ENCODE measurements at places on chromosomes 4 and X.

GRCh38 chrX:133745349-133745748, 240.0 kb downstream of the GPC3 start:
- no peak for DNase-seq

GRCh38 chr4:138310498-138310897, 68.3 kb upstream of the SLC7A11 start:
- no peak for DNase-seq

DNA sequence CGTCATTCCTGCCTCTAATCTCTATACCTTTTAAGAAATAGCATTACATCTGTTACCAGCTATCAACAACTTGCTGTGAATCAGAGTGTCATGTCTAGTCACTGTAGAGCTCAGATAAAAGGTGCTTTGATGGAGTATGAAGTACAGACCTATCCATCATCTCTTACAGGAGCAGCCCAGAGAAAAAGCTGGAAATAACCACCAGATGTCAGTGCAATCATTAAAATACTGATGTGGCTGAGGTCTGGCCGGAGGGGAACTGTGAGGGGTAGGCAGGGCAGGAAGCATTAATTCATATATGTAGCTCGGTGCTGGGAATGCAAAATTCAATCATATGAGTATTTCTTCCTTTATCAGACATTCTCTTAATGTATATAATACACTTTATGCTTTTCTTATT, 100.6 kb downstream of the AKAP4 start:
- DNase-seq = no peak

DNA sequence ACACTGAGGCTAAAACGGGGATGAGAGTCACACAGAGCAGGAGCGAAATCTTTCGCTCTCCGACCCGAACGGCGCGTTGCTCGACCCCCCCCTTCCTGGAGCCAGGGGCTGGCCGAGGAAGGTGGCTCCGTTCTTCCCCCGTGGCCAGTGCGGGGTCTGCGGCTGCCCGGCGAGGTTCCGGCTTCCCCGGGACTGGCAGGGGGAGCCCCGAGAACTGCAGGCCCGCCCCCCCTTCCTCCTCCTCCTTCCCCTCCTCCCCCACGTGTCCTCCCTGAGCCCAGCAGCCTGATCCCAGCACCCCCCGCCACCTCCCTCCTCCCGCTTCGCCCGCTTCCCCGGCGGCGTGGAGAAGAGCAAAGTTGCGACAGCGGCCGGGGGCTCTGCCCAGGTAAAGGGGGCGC, 2.4 kb upstream of the BCORL1 start:
- no peak for DNase-seq

DNA sequence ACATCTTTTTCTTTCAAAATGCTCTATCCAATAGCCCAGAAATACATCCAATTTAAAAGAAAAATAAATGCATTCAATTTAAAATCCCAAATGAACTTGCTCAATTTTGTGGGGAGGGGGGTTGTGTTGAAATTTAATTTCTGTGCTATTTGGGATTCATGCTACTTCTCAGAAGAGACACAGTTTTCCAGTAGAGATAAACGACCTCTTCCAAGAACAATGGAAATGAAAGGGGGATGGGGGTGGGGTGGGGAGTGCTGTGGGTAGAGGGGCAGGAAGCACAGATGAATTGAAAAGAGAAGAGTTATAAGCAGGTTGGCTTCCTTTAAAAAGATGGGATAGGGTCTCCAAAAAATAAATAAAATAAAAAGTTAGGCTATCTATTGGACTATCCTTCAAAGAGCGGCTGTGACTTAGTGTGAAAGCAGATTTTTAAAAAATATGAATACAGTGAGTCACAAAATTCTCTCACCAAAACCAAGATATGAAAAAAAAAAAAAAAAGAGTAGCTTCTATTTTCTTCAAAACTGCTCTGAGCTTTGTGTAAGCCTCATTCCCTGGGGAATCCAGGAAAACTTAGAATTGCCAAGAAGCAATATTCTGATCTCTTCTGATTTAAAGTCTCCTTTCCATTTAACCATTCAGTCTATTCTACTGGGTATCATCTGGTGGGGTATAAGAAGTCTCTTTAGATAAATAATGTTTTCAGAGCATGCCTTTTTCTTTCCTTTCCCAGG, 324.3 kb downstream of the PTTG2 start:
- no peak for DNase-seq

GRCh38 chrX:3166670-3167455, 125.6 kb downstream of the ARSF start:
- DNase-seq = no peak

DNA sequence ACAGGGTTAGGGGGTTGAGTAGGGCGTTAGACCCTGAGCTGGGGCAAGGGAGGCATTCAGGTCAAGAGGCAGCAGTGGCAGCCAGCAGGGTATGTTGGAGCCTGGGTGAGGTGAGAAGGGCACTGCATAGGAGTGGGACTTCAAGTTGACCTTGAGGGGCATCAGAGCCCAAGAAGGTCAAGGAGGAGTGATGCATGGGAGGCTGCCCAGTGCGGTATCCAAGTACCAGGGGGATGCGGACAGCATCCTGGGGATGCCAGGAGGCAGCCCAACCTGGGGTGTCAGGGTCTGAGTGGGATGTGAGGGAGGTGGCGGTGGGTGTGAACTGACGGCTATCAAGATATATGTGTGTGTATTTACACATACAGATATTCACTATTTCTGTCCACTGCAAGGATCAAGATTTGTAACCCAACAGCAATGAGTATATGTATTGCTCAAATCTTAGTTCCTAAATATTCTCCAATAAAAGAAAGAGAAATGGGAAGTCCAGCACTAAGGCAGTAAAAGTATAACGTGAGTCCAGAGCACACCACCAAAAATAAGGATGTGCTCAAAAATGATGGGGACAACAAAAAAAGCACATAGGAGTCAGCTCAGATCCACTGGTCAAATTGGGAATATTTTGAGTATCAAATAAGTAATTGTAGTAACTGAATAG, 9.8 kb upstream of the DCLK2 start:
- DNase-seq = no peak

DNA sequence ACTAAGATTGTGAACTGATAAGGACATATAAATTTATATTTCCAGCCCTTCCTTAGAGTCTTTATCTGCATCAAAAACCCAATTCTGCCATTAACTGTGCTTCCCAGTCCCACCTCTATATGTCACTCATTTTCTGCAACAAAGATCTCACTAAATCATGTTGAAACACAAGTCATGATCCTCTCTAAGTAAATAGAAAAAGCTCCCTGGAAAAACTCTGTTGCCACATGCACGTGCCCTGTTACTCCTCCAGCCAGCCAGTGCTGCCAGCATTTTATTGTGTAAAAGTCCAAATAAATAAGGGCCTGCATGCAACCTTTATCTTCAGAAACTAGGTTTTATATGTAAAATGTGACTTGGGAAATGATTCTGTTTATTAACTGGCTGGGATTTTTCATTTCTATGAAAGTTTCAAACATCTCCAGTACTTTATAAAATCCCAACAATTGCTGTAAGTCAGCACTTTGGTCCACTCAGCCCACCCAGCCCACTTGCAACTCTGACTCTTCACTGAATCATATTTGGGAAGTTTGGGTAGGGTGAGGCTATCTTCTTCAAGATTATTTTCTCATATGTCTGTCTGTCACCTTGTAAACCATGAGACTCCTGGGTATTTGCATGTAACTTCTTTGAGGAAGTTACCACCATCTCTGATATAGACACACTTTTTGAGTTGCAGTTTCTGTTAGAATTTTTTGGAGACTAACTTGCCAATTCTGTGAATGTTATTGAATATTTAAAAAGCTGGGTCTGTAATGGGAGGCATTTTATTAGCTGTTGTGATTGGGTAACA, 40.0 kb upstream of the SMARCA5 start:
- DNase-seq = no peak

DNA sequence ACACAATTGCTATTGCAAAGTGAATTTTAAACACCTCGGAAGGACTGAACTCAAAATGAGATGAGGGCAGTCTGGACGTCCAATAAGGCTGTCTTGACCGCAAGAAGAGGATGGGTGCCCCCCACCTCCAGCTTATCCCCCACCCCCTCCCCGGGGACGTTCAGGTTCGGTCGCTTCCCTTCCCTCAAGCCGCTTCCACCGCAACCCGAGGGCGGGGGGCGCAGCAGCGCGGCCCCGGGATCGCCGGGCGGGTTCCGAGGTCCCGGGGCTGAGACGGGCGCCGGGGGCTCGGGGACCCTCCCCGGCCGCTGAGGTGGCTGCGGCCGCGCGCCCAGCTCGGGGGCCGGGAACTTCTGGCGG, 480 bp downstream of the USP46 start:
- no peak for DNase-seq

- DNase-seq = no peak
These were observed at the start of gene PLXNA3 for GRCh38 chrX:154458116-154458953. Gene PLXNA3, plus strand, starts transcription at chrX:154458281. Its CDS starts 1,903 bp downstream, at chrX:154460184.

- DNase-seq = peak; percentile 31
These were observed 57.3 kb upstream of the CXCL8 start for GRCh38 chr4:73683033-73683432.

DNA sequence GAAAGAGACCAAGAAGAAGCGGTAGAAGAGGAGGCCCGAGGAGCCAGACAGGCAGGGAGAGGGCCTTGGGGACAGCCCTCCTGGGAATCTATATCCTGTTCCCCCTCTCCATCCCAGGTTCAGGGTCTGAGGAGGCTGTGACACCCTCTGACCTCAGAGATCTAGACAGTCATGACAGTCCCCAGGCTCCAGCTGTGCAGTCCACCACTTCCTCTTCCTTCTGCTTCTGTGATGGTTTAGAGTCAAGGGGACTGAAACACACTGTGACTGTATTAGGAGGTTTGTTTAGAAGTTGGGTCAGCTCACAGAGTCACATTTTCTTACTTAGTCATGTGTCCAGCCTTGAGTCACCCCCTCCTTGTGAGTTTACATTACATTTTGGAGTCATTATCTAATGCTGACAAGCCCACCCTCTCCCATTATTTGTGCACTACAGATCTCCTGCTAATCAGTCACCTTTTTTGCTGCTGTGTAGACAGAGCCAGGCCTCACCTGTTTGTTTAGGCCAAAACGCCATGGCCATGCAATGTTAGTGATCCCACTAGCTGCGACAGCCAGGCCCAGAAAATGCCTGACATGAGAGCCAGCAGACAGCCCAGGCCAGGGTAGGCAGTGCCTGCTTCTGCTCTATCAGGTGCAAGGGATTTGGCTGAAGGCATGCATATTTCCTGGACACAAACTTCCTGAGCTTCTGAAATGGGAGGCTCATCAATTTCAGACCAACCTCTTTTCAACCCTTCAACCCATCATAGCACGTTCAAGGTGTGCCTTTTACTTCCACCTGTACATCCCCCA, 26.0 kb downstream of the MANBA start:
- DNase-seq = no peak

DNA sequence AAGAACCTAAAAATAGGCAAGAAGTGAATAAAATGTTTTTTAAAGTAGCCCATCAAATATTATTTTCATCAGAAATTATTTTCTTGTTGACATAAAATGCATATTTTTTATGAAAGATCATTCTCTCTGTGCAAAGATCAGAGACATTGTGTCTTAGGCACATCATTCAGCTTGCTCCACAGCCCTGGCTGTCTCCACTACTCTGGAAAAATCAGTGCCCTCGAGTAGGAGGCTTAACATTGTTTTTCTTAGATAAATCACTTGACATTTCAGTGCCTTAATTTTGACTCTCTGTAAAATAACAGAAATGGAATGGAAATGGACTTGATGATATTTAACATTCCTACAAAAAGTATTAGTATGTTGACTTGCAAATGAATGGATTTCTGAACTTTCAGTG, 77.9 kb downstream of the FAT4 start:
- DNase-seq = no peak

DNA sequence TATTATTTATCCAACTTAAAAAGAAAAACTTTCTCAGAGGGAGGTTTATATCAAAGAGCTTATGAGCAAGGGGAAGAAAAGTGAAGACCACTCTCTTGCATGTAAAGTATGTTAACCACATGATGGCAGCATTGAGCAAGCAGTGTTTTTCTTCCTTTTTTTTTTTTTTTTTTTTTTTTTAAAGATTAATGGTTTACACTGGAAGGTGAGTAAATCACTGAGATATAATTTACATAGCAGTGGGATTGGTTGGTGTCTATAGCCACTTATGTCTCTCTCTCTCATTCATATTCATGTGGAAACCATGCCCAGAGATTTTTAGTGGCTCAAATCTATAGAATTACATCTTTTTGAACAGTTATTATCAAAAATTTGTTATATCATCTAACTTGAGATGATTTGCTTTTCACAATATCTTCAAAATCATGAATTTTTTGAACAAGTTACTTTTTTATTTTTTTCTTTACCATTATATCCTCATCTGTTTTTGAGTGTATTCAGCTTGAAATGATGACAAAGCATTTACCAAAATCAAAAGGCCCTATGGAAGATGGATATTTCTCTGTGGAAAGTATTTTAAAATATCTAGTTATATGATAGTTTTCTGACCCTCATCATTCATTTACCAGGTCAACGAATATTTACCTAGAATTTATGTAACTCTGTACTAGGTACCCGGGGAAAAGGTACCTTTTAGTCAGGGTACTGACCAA, 31.6 kb downstream of the MTHFD2L start:
- DNase-seq = no peak

- DNase-seq = no peak
These were observed 17.0 kb downstream of the CFAP97 start for GRCh38 chr4:185186769-185187168.

- DNase-seq = no peak
These were observed 11.4 kb downstream of the BANK1 start for GRCh38 chr4:101801958-101802357.

GRCh38 chr4:30837131-30837539, 117.0 kb downstream of the PCDH7 start:
- DNase-seq = no peak

DNA sequence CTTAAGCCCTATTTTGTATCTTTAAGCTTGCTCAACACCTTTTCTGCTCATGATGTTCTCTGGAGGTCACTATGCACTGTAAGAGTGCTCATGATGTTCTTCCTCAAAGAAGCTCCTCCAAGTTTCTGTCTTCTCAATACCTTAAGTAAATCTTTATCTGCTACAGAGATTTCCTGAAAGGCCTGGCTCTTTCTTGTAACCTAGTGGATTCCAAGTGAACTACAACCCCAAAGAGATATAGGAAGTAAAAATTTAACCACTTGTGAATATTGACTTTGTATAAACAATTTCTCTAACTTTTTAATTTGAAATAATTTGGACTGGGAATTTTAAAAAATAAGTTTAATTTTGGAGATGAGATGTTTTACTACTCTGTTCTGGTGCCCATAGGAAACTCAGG, 39.3 kb upstream of the XK start:
- DNase-seq = no peak

- no peak for DNase-seq
These were observed 42.5 kb downstream of the FAAH2 start for GRCh38 chrX:57329008-57329407.

- DNase-seq = no peak
These were observed 677 bp upstream of the CYP4V2 start for GRCh38 chr4:186190581-186191199.

GRCh38 chr4:138734746-138735145, 280.8 kb upstream of the NOCT start:
- DNase-seq = no peak

GRCh38 chr4:87805971-87806370, 6.6 kb downstream of the IBSP start:
- DNase-seq = no peak

- no peak for DNase-seq
These were observed 310.5 kb upstream of the GIMD1 start for GRCh38 chr4:106679063-106679462.

- no peak for DNase-seq
These were observed 126.6 kb upstream of the ACSL4 start for GRCh38 chrX:109859651-109860050.

- DNase-seq = no peak
These were observed 1.0 kb upstream of the AASDH start for GRCh38 chr4:56388306-56388705.

Measured in NCI-H1048 (cell line).